CD4-positive, alpha-beta T cell treated with Interleukin-21 for 1 hour (primary cell): ENCODE measurements at places on chromosomes 3 and 15.

DNA sequence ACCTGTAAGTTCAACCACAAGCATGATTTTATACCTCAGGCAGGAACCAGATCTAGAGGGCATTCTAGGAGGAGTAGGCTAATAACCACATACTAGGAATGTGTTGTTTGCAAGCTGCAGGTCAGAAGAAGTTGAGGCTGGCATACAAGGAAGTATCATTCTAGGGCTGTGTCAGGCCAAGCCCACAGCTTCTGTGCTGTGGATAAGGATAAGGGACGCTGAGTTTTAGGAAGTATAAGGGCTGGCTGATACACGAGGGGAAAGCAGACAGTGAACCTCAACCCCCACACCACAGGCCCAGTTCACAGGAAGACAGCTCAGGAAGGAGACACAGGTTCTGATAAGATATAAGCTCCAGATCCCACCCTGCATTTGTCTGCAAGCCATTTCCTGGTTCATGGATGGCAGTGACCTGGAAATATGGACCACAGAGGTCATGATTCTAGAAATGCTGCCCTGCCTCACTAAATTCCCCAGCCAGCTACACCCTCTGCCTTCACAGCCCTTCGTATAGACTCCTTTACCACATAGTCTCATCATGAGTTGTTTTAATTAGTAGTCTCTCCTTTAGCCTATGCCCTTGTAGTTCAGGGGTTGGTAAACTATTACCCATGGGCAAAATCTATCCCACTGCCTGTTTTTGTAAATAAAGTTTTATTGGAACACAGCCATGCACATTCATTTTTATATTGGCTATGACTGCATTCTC, 260.7 kb downstream of the OPA1 start:
- no peak for DNase-seq

DNA sequence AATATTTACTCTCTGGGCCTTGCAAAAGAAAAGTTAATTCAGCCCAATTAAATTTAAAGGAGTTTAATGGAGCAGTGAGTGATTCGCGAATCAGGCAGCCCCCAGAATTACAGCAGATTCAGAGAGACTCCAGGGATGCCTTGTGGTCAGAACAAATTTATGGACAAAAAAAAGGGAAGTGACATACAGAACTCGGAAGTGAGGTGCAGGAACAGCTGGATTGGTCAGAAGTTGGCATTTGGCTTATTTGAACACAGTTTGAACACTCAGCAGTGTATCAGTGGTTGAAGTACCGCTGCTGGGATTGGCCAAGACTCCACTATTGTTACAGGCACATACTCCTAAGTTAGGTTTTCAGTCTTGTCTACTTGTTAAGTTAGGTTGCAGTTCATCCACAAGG, 145.0 kb upstream of the GAP43 start:
- no peak for DNase-seq

GRCh38 chr15:100783291-100783690, 96.3 kb upstream of the ALDH1A3 start:
- no peak for DNase-seq

DNA sequence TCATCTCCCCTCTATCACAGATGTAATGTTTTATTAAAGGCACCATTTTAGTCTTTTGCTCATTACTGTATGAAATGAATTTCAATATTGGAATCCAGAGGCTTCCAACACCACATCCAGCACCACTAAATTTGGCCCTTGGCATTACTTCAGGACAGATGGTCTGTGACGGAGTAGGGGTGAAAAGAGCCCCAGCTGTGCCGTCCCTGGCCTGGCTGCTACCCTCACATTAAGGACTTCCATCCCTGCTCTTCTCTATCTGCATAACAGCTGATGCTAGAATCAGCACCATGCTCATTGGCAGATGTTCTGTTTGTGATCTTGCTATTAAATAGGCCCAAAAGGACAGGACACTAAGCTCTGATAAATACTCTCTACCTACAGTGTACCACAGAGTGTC, 152.9 kb downstream of the IL1RAP start:
- no peak for DNase-seq

- DNase-seq, result no peak
Observed at GRCh38 chr15:79674124-79674465, 222.7 kb downstream of the MTHFS start.

DNA sequence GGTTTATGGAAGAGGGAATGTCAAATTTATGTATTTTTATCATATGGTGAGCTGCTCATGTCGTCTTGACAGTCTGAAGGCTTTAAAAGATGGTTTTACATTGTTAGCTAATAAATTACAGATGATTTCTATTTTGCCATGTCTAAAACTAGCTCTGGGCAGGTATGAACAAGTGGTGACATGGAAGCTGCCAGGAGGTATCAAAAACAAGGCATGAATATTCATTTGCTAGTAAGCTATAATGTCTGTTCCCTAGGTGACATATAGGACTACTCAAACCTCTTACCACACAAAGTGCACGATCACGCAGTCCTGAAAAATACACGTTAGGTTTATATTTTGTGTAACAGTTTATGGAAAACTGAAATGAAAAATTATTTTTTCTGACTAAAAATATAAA, 34.8 kb downstream of the ST3GAL6 start:
- no peak for DNase-seq

DNA sequence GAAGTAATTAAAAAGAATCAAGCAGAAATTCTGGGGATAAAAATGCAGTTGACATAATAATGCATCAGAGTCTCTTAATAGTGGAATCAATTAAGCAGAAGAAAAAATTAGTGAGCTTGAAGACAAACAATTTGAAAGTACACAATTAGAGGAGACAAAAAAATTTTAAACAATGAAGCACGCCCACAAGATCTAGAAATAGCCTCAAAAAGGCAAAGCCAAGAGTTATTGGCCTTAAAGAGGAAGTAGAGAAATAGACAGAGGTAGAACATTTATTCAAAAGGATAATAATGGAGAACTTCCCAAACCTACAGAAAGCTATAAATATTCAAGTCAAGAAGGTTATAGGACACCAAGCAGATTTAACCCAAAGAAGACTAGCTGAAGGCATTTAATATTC, 113.3 kb downstream of the TBC1D2B start:
- DNase-seq, result no peak

GRCh38 chr3:194443901-194444300, 42.9 kb downstream of the ATP13A3 start:
- DNase-seq, result no peak
